Activated naive CD4-positive, alpha-beta T cell treated with Interleukin-2 at 50 U/mL for 16 hours (primary cell): ENCODE measurements at places on chromosomes 3 and 15.

GRCh38 chr3:49689046-49689907, at the start of the genes MST1 and RNF123:
MST1 (minus strand) TSS chr3:49689474; CDS start chr3:49688691, 783 bp downstream.
RNF123 (plus strand) TSS chr3:49689557; CDS start chr3:49691166, 1,609 bp downstream.
- peak; percentile 93 for DNase-seq

DNA sequence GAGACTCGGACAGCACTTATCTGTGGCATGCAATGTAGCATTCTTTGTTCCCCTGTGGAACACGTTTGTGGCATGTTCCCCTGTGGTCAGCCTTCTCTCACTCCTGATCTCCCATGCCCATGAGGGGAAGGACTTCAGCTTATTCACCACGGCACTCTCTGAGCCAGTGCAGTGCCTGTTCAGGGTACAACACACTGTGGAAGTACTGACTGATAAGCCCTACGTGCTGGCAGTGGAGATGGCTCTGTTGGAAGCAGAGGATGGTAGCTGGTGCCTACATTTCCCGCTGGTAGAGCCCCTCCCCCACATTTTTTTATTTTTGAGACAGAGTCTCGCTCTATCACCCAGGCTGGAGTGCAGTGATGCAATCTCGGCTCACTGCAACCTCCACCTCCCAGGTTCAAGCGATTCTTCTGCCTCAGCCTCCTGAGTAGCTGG, 43.5 kb upstream of the ETV5 start:
- DNase-seq: no peak

- no peak for DNase-seq
These were observed 107.8 kb downstream of the MEGF11 start for GRCh38 chr15:66145726-66146182.

- DNase-seq: no peak
These were observed 90.7 kb downstream of the NR2F2 start for GRCh38 chr15:96421178-96421601.

DNA sequence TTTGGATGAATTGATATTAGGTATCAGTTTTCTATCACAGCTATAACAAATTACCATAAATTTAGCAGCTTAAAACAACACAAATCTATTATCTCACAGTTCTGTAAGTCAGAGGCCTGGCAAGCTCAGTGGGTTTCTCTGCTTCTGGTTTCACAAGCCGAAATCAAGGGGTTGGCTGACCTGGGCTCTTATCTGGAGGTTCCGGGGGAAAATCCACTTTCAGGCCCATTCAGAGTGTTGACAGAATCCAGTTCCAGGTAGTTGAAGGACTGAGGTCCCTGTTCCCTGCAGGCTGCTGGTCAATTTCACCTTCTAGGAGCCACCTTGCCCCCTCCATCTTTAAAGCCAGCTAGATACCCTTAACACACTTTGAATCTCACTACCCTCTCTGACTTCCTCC, 11.1 kb upstream of the HHATL start:
- no peak for DNase-seq

- DNase-seq: no peak
These were observed 235.3 kb upstream of the SETMAR start for GRCh38 chr3:4067893-4068292.

DNA sequence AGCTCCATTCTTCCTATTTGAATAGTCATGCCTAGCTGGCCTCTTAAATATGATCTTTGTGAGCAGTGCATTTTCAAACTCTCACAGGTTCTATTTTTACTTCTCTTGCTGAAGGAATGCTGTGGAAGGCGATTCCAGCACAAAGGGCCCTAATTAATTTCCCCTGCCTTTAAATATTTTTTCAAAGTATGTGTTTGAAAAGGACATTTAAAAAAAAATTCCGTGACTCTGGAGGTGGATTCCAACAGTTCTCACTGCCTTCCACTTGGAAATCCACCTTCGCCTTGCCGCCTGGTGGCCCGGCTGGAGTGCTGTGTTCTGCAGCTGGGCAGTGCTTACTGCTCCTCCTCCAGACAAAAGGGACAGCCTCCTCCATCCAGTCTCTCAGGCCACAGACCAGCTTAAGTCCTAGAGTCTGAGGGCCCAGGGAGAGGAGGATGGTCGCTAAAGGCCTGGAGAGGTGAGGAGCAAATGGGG, 61.5 kb upstream of the CORO2B start:
- no peak for DNase-seq

DNA sequence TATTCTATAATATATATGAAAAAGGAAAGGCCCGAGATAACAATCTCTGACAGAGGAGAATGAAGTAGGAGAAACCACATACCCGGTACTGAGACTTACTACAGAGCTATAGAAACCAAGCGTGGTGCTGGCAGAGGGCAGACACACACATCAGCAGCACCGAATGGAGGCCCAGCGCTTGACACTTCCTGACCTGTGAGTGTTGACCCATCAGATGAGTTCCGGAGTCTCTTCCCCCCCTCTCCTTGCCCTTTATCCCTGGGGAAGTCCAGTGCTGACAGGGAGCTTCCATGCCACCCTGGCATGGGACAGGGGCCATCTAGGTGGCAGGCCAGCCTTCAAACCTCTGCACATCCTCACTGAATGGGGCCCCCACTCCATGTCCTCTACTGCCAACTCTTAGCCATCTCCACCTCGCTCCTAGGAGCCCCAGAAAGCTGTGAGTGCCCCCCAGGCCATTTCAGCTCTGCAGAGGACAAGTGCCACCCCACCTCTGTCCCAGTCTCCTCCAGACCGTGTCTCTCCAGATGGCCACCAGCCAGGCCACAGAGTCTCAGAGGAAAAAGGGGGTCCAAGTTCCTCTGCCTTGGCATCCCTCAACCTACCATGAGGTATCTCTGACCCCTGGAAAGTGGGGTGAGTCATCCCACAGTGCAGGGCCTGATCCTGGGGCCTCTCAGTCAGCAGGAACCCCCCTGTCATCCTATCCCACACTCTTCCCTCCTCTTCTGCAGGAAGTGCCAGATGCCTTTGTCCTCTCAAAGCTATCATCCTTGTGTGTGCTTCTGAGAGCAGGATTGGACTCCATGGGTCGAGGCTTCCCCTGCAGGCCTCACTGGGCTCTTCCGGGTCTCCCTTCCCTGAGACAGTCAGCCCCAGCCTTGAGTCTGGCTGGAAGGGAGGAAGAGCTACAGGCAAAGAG, 116.5 kb upstream of the ALDH1A3 start:
- DNase-seq: no peak

DNA sequence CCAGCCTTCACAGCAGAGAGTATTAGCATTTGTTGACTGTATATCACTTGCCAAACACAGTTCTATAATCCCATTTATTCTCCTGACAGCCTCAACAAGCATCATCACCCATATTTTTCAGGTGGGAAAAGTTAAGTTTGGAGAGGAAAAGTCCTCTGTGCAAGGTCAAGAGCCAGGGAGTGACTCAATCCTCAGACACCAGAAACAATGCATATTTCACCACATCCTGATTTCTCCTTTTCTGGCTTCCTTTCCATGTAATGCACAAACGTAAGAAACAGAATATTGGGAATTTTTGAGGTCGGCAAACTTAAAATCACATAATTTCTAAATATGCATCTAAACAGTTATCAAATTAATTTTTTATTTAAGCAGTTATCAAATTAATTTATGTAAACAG, 116.0 kb upstream of the GADL1 start:
- DNase-seq: no peak

GRCh38 chr3:33441225-33441976, 1.2 kb upstream of the UBP1 start:
- DNase-seq: no peak

DNA sequence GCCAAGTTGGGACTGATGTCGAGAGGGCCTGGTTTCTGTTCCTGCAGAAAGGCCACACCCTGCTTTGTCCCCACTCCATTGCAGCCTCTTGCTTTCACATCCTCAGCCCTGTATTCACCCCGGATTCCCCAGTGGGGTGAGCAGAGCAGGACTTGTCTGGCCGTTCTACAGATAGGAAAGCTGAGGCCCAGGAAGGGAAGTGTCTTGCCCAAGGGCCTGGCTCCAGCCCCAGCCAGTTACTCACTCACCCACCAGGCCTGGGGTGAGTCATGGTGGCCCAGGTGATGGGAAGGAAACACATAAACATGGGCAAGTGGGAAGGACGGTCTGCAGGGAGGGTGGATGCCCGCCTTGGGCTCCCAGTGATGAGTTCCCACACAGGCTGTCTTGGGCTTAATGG, 6.1 kb upstream of the DUSP7 start:
- no peak for DNase-seq

DNA sequence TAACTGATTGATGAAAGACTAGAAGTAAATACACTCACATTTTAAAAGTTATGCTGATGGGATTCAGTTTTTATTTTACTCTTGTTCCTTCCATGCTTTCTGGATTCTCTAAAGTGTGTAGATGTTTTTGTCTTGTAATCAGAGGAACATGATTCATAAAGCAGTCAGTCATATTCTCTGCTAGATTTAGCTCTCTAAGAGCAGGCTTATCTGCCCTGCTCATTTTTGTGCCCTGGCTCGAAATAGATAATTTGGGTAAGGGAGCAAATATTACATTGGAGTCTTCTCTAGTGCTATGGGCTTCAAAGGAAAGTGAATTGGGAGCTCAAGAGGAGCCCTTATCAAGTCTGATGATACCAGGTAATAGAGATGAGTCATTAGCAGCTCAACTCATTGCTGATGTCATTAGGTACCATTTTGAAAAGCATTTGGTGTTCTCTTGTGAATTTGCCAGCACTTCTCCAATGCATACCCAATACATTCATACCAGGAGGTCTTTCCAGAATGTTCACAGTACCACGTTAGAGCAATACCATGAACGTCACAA, 27.7 kb downstream of the SACM1L start:
- no peak for DNase-seq

DNA sequence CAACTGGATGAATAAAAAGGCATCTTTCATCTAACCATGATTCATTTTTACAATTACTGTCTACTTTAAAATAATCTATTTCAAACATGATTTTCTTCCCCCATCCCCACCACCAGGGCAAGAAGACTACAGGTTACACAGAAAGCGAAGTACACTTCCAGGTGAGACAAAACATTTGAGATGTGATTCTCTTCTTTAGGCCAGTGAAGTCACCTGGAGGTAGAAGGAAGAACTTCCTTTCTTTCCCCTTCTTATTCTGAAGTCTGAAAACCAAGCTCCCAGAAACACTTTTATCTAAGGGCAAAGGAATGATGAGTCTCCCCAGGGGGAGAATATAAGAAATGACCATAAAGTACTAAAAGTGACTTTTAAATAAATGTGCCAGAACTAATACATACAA, 36.7 kb downstream of the SHQ1 start:
- DNase-seq: no peak

DNA sequence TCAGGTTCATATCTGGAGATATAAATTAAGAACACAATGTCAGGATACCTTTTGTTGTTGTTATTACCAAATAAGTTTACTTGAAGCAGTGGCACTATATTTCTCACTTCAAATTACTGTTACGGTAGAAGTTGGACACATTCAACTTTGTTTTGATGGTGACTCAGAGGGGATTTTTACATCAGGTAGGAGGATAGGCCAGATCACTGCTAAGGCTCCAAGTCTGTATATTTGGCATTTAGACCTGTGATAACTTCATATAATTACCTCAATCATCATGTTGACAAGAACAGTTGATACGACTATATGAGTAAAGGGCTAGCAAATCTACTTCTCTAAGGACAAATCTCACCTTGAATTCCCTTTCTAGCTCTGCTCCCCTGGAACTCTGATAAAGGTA, 15.6 kb downstream of the LZTFL1 start:
- DNase-seq: no peak

DNA sequence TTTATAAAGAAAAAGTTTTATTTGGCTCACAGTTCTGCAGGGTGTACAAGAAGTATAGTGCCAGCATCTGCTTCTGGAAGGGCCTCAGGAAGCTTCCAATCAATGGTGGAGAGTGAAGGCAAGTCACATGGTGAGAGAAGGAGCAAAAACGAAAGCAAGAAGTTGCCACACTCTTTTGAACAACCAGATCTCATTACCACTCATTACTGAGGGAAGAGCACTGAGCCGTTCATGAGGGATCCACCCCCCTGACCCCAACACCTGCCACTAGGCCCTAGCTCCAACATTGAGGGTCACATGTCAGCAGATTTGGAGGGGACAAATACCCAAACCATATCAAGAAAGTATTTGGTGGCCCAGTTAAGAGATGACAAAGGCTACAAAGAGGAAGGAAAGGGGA, 239.3 kb upstream of the UBE2E1 start:
- DNase-seq: no peak

DNA sequence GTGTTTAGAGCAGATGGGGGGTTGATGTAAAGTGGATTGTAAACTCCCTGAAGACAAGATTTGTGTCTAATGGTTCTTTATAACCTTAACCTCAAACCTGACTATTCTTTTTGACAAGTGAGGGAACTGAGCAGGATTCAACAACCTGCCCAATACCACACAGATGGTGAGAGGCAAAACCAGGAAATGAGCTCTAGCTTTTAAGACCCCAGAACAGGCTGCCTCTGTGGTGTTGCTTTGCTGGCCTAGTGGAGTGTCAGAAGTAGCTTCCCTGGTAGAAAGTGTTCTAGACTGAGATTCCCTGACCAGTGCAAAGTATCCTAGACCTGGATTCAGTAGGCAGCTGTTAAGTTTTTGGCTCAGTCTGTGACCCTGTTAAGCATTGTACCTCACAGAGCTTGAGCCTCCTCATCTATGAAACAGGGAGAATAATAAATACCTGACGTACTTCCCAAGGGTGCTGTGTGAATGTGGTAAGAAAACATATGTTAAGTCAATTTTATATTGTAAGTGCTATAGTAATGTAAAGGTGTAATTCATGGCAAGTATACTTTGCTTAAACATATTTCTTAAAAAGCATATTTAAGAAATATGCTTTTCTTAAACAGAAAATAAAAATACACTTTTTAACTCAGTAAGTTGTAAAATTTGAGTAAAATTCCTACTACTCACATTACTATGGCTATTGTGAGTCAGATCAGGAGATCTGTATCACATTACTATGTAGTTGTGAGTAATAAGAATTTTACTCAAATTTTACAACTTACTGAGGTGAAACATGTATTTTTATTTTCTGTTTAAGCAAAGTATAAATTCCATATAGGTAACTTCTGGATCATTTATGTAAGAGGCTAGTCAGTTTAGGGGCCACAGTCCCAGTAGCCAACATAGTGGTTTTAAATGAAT, 8.8 kb downstream of the GPR87 start:
- no peak for DNase-seq

- no peak for DNase-seq
These were observed 37.7 kb upstream of the TRAK1 start for GRCh38 chr3:42053476-42053875.

DNA sequence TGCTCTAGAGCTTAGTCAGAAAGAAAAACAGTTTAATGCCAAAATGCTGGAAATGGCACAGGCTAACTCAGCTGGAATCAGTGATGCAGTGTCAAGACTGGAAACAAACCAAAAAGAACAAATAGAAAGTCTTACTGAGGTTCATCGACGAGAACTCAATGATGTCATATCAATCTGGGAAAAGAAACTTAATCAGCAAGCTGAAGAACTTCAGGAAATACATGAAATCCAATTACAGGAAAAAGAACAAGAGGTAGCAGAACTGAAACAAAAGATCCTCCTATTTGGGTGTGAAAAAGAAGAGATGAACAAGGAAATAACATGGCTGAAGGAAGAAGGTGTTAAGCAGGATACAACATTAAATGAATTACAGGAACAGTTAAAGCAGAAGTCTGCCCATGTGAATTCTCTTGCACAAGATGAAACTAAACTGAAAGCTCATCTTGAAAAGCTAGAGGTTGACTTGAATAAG, 150.5 kb upstream of the LRRFIP2 start:
- no peak for DNase-seq

GRCh38 chr3:59131016-59131766, 81.4 kb upstream of the CFAP20DC start:
- DNase-seq: no peak

- DNase-seq: no peak
These were observed 95.7 kb downstream of the HHLA2 start for GRCh38 chr3:108391917-108392593.
